MM.1S (cell line): ENCODE measurements at places on chromosomes 7 and 10.

- no peak for DNase-seq
These were observed 34.9 kb downstream of the BAIAP2L1 start for GRCh38 chr7:98365863-98366561.

GRCh38 chr7:12865593-12865992, 178.2 kb downstream of the ARL4A start:
- DNase-seq: no peak

DNA sequence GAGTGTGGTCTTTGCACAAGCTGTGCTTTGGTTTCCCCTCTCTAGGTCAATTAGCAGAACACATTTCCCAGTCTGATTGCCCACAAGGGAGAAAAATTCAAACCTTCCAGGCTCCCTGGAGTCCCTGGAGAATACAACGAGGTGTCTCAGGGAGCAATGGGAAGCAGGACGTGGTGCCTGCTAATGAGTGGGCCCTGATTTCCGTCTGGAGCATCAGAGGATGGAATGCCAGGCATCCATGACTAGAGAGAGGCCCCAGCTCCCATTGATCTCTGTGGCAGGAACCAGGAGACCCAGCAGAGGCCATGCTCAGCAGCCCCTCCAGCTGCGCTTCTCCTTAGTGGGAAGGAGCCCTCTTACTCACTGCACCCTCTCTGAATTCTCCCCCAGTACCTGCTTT, 33.2 kb upstream of the TLX1 start:
- no peak for DNase-seq

DNA sequence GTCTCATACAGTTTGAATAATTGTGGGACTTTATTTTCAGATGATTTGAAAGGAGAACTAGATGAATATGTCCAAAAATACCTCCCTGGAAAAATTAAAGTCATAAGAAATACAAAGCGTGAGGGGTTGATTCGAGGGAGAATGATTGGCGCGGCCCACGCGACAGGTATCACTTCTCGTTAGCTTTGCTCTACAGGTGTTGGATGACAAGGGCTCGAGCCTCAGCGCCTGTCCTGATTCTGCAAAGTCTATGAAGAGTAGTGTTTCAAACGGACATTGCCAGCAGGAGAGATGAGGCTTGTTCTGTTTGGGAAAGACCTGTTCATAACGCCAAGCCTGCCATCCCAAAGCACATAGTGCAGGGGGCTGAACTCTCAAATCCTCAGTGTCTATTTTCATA, 79.7 kb downstream of the GALNT11 start:
- DNase-seq: no peak

DNA sequence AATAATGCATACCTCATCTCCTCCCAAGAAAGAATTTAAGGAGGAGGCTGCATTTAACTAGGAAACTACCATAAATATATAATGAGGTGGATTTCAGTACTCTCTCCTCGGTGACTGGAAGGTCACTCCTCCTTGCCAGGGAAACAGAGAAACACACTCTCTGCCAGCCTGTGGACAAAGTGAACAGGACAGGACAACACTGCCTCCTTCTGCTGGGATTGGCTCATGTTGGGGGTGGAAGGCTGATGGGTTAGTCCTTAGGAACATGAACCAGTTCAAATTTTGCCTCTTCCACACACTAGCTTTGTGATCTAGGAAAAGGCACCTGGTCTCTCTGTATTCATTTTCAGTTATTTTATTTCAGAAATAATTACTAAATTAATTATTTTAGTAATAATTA, 50.6 kb upstream of the STEAP4 start:
- no peak for DNase-seq

- no peak for DNase-seq
These were observed 11.7 kb downstream of the ATP6V1F start for GRCh38 chr7:128874140-128875031.

DNA sequence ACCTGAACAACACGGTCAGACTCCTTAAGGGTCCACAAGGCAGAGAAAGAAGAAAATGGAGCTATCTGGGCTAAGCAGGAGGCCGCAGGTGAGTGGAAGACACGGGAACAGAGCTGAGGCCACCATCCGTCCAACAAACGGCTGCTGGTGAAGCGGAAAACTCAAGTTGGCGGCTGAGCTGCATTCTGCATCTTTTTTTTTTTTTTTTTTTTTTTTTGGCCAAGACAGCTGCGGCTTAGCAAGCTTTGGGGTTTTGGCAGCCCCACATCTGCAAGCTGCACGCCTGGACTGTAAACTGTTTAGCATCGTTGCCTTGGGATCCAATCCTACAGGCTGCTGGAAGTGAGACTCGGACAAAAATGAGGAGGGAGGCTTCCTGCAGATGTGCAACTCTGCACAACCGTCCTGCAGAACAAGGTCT, 37.4 kb downstream of the RGS10 start:
- DNase-seq: no peak
